ENCODE measurements at places on chromosomes 13 and 19.

GRCh38 chr13:77521194-77521593, 14.3 kb upstream of the SCEL start:
- no peak for DNase-seq

DNA sequence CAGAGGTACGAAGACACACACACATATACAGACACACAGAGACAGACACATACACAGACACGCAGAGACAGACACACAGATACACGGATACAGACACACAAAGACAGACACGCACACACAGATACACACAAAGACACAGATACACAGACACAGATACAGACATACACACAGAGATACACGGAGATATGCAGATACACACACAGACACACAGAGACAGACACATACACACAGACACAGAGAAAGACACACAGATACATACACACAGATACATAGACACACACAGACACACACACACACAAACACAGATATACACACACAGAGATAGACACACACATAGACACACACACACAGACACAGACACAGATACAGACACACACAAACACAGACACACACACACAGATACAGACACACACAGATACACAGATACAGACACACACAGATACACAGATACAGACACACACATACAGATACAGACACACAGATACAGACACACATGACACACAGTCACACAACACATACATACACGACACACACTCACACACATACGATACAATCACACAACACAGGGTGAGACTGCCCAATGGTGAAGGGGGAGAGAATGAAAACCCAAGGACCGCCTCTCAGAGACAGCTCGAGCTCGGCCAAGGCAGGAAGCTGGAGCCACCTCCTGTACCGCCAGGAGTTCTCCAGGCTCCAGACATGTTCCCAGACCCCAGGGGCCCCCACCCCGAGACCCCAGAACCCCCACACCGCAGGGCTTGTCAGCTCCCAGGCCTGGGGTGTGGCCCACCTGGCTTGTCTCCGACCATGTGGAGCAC, 8.8 kb upstream of the CCER2 start:
- no peak for DNase-seq

DNA sequence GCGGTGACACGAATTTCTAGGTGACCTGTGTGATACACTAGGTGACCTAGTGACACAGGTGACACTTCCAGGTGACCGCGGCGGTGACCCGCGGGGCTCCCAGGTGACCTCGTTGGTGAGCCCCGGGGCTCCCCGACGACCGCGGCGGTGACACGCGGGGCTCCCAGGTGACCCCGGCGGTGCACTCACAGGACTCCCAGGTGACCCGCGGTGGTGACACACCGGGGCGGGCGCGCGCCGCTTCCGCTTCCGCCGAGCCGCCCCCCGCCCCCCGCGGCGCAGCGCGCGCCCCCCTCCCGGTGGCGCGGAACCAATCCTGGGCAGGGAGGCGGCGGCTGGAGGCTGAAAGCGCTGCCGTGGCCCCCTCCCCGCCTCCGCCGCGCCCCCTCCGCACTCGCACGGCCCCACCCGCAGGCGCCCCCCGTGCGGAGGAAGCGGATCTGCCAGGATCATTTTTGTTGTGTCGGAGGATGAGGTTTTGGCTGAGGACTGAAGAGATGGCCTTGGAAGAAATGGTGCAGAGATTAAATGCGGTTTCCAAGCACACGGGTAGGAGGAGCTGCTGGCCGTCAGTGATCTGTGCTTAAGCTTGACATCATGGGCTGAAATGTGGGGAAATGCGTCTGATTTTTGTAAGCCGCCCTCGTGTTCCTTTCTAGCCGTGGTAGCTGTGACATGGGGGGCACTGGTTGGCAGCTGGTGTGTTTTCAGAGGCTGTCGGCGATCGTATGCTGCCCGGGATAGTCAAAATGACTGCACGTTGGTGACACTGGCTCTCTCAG, at the start of gene MCF2L:
MCF2L (plus strand) TSS at position 305 of the 782 bp plus-strand sequence; CDS start at position 471, 166 bp downstream.
- peak; percentile 49 for DNase-seq

DNA sequence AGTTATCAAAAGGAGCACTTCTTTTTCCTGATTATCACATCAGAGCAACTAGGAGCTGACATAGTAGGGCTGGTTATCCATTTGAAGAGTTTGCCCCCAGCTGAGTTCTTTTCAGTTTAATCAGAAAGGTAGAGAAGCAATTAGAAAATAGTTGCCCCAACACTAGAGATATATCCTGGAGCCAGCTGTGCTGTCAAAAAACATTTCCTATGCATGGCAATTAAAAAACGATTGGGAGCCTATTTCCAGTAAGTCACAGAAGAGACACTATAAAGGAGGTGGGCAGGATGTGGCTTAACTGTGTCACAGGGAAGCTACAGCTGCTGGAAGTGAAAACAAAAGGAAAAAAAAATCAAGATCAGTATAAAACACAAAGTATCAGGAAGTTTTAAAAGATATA, 155.7 kb upstream of the SLITRK1 start:
- no peak for DNase-seq

- no peak for DNase-seq
These were observed 7.9 kb upstream of the MYO16 start for GRCh38 chr13:108621462-108621861.

- no peak for DNase-seq
These were observed 586.6 kb downstream of the SLITRK1 start for GRCh38 chr13:83295686-83296085.
